Stimulated activated CD8-positive, alpha-beta memory T cell treated with anti-CD3 and anti-CD28 coated beads, Interleukin-2, amount 100 ng/mL, for 1 hour (primary cell): ENCODE measurements at places on chromosomes 5 and 9.

- no peak for DNase-seq
Observed at GRCh38 chr5:66515209-66515608, 81.0 kb upstream of the MAST4 start.

- no peak for DNase-seq
Observed at GRCh38 chr5:2096887-2097505, 214.3 kb upstream of the IRX4 start.

GRCh38 chr9:92299116-92299515, 5.6 kb upstream of the IARS1 start:
- DNase-seq = no peak

DNA sequence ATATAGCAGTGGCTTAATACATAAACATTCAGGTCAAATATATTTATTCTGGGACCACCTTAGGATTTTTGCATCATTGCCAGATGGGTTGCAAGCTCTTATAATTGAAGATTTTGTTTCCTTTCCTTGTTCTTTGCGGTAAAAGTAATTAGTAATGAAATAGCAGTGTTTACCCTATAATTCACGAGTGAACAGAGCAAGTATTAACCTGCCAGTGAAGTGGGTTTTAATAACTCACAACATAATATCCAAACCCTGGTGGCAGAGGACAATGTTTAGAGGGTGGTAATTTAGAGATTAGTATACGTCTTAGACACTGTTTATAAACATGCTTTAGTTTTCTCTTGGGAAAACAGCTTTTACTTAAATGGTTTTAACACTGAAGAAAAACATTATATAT, 11.8 kb downstream of the ARL14EPL start:
- DNase-seq = no peak

GRCh38 chr9:2337627-2338026, 284.0 kb upstream of the VLDLR start:
- no peak for DNase-seq

- no peak for DNase-seq
Observed at GRCh38 chr5:161566081-161566480, 19.6 kb upstream of the GABRB2 start.

GRCh38 chr5:123976379-123977033, 464.5 kb downstream of the CSNK1G3 start:
- no peak for DNase-seq

GRCh38 chr5:148826739-148827070, 294 bp downstream of the ADRB2 start:
- DNase-seq = no peak

DNA sequence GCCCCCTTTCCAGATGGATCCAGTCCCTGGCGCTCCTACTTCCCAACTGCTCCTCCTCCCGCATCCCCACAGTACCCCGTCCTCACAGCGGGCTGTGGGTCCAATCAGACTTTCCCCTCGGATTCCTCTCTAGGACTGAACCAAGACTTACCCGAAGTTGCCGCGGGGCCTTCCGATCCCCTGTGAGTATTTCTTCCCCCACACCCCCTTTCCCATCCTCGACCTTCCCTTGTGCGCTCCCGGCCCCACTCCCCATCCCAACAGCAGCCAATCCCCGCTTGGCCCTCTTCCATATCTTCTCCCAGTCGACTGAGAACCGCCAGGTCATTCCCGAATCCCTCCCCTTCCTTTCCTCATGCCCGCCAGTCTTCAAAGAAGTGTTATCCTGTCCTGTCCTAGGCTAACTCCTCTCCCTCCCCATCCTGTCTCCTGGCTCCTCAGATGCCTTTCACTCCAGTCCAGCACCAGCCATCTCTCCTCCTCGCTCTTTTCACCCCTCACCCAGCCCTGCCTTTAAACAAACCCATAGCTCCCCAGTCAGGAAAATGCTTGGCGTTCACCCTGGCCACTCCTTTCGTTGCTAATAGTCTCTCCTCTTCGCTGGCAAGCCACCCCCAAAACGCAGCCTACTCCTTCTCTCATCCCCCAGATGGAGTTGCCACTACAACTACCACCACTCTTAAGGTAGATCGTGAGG, 646 bp downstream of the SWI5 start:
- no peak for DNase-seq

DNA sequence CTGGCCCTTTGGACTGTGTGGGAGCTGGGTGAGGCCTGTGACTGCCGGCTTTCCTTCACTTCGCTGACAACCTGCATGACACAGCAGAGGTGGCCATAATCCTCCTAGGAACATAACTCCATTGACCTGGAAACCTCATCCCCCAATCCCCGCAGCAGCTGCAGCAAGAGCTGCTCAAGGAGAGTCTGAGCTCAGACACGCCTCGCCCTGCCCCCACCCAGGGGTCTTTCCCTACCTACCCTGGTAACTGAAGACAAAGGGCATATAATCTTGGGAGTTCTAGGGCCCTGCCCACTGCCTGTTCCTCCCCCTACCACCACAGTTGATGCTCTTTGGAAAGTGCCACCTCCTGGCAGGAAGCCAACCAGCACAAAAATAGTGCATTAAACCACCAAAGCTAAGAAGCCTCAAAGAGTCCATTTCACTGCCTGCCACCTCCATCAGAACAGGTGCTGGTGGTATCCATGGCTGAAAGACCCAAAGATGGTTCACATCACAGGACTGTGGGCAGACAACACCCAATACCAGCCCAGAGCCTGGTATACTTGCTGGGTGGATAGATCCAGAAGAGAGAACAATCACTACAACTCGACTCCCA, 18.4 kb downstream of the TRIM36 start:
- no peak for DNase-seq

DNA sequence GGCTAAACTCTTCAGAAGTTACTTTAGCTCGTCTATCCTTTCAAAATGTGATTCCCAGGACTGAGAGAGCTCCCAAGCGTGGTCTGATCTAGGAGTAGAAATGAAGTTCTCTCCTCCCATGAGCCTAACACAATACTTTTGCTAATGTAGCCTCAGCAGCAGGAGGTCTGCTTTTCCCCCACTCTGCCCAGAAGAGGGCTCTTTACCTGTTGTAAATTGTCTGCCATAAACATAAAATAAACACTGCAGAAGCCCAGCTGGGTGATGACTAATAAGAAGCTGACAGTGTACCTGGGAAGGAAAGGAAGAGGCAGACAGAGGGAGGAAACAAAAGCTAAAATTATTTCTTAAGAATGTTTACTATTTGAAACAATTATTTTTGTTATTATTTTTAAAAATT, 15.4 kb downstream of the SLC36A3 start:
- no peak for DNase-seq
